ENCODE measurements at places on chromosomes 7 and 10.

DNA sequence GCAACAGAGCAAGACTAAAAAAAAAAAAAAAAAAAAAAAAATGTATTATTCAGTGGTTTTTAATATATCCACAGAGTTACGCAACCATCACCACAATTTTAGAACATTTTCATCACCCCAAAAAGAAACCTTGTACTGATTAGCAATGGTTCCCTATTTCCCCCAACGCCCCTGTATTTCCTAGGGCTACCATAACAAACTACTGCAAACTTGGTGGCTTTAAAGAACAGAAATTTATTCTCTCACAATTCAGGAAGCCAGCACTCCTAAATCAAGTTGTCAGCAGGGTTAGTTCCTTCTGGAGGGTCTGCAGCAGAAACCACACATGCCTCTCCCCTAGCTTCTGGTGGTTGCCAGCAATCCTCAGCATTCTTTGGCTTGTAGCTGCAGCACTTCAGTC is 5.9 kb upstream of the NUP42 start:
- no peak for DNase-seq

- DNase-seq: no peak
Measured at GRCh38 chr10:88309365-88309764, 273.8 kb downstream of the RNLS start.

GRCh38 chr7:134512271-134512670 is 15.1 kb upstream of the AKR1B10 start:
- no peak for DNase-seq

DNA sequence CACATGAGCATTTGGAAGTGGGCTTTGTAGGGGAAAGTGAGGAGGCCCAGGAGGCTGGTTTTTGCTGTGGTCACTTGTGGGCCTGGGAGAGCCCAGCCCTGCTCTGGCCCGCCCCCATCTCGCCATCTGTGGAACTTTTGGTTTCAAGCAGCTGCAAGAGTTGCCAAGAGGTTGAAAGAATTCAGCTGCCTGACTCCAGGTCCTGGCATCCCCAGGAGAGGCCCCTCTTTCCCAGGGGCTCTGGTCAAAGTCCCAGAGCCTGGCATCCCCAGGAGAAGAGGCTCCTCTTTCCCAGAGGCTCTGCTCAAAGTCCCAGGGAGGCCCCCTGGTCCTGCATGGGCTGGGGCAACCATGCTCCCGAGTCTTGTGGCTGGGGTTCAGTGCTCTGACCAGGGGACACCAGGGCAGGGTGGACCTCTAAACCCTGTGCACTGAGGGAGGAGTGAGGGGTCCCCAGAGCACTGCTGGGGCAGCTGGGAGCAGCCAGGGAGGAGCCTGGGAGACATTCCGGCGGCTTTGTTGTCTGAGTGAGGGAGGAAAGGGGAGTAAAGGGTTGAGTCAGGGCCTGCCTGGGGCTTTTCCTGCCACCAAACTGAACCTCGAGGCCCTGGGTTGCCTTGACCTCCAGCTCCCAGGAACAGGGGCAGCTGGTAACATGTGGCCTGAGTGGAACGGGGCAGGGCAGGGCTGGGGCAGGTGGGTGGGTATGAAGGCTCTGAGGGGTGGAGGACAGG is 27.7 kb upstream of the CSGALNACT2 start:
- no peak for DNase-seq

DNA sequence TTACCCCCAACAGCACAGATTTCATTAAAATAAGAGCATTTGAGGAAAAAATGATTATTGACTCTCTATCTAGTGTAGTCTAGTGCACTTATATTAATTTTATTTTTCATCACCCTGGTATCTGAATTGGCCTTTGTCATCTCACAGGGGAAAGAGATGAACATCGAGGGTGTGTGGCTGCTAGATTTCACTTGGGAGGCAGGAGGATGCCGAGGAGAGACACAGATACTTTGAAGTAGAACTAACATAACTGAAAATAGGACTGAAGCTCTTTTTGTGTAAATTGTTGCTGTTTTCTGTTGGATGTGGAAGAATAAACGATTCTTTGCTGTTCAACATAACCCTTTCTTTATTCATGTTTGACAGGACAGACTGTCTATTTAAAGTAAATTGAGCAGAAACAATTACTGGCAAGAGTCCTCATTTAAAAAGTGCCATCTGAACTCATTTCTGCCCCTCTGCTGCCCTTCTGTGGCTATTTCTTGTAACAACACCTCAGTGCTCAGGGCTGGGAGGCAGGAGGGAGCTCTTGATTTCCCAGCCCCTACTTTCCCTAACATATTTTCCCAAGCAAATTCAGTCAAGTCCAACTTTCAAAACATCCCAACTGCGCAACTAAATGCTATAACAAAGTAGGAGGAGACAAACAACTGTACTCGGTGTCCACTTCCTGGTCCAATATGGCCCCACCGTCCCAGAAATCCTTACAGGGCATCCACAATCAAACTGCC is 15.6 kb downstream of the LYZL1 start:
- DNase-seq: no peak

DNA sequence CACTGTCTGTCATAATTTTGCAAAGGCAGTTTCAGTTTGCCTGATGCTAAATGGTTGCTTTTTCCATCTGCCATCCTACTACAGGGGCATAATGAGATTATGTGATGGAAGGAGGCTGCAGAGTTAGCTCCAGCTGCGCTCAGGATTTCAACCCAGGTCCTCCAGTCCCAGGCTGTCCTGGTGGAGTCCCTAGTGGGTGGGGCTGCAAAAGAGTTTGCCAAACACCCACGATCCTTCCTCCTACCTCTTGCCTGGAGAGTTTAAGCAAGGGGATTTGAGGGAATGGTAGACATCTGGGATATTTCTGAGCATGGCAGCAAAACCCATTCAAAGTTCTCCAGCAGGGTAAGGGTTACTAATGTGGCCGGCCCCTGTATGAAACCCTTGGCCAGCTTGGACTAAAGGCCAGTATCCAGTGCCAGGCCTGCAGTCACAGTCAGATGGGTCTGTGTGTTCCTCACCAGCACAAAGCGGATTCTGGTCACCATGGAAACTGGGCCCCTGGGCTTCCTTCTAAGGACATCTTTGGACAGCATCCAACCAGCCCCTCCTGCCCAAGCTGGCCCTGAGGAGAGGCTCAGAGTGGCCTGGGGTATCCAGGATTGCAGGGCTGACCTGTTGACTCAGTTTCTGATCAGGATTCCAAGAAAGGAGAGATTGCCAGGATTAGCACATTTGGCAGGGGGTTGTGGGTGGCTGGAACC is 42.7 kb upstream of the CHST3 start:
- DNase-seq: no peak

- peak; percentile 35 for DNase-seq
Measured at GRCh38 chr10:74213571-74214162, 62.6 kb downstream of the ADK start.

DNA sequence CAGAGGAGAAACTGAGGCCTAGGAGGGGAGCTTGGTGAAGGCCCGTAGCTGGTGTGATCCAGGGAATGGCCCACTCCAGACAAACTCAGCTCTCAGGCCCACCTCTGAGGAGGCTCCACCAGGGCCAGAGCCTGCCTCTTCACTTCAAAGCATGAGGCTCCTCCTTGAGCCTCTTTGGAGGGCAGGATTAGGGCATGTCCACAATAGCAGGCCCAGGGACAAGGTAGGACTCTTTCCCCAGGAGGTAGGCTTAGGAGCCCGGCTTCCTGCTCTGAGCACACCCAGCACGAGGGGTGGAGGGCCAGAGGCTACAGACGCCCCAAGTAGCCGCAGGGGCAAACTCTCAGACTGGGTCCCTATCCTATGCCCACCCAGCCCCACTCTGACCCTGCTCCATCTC is 164.6 kb upstream of the ZMIZ1 start:
- no peak for DNase-seq

GRCh38 chr7:26198781-26199169 is 1.8 kb downstream of the HNRNPA2B1 start:
- no peak for DNase-seq

- DNase-seq: no peak
Measured at GRCh38 chr10:14534152-14534551, 203.4 kb upstream of the FRMD4A start.

GRCh38 chr10:61411706-61412105 is 41.5 kb downstream of the TMEM26 start:
- DNase-seq: no peak

DNA sequence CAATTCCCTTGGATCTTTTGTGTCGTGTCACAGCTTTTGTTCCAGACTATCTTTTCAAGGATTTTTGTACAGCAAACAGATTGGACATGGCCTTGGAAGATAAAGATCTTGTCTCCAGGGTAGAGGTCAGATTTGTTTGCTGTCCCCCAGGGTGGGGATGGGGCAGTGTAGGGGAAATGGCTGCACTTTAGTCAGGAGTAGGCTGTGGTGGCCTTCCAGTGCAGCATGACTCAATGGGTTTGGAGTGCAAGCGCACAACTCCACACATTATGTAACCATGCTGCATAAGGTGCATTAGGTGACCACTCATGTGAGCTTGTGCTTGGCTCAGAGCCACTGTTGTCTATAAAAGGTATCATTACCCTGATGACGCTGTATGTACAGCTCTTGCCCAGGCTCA is 23.9 kb upstream of the ADAMTS14 start:
- DNase-seq: no peak

DNA sequence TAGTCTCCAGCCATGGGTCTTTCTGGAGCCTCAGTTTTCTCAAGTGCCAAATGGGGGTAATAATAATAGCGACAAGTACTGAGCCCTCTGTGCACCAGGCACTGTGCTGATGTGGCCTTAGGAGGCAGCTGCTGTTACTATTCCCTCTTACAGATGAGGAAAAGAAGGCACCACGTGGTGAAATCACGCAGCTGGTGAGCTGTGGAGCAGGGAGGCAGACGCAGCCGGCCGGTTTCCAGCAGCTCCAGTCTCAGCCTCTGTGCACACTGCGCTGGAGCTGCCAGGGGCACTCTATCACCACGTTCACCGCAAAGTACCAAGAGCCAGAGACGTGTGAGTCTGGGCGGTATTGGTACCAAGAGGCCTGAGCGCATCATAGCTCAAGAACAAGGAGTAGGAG is 9.6 kb downstream of the PYROXD2 start:
- no peak for DNase-seq

DNA sequence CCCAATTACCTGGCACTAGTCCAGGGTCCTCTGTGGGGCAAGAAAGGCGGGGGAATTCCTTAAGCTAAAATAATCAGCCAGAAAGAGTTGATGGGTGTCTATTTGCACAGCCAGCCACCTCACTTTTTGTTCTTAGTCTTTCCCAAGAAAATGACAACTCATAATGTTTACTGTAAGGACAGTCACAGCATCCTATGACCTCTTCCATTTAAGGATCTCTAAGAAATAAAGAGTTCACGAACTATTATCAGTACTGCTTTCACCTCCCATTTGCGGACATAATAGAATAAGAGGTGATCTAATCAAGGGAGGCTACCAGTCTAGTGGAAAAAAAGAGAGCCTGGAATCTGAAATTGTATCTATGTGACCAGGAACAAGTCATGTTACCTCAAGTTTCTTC is 72.4 kb upstream of the LRRC17 start:
- no peak for DNase-seq

- DNase-seq: no peak
Measured at GRCh38 chr10:5411941-5412276, 448 bp upstream of the NET1 start.

DNA sequence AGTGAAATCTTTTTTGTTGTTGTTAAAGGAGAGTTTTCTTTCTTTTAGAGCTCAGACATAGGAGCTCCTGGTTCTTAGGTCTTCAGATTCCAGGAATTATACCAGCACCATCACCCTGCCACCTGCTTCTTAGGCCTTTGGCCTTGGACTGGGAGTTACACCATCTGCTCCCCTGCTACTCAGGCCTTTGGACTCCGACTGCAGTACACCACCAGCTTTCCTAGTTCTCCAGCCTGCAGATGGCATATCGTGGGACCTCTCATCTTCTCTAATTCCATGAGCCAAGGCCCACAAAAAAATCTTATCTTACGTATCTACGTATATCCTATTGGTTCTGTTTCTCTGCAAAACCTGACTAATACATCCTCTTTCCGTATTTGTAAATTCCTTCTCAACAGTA is 5.1 kb upstream of the TACC2 start:
- no peak for DNase-seq

DNA sequence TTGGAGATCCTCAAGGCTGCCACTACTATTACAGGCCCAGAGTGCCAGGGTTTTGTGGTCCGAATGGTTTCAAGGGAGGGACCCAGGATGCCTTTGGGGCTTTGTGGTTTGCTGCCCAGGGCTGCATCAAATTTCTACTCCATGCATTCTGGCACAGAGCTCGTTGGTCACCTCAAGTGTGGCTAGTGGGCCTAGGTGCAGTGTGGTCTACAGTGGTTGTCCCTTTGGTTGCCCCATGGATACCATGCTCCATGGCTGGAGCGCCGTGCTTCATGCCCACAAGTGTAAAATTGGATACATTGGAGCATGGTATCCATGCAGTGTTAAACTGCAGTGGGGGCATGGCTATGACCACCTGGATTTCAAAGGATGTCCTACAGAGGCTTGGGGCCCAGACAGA is 5.4 kb upstream of the PRF1 start:
- no peak for DNase-seq

DNA sequence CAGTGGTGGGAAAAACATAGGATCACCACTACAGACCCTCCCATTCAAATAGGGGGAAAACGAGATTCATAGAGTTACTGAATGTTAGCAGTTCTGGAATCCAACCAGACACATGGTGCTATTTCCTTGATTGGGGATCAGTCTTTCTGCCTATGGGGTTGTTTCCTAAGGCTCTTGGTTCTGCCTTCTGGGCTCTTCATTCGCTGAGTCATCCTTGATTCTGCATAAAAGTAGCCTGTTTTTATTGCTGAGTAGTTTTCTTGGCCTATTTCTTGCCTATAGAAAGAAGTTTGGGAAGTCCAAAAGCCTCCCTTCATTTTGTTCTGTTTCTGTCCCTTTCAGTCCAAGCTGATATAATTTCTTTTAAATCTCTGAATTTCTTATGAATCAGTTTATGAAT is 99.3 kb upstream of the OIT3 start:
- no peak for DNase-seq

- DNase-seq: no peak
Measured at GRCh38 chr10:30825495-30825894, 195.9 kb upstream of the LYZL2 start.

DNA sequence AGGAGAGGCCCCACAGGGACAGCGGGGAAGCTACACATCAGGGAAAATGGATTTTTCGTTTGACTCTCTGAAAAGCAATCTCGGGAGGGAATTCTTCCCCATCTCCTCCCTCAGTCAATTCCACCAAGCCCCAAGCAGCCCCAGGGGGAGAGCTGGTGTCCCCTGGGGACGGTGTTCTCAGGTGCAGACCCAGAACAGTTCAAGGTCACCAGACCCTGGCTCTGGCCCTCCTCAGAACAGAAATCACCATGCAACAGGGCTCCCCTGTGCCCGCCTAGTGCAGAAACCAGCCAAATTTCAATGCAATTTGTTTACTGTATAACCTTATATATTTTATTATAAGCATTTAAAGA is 34.1 kb downstream of the GSDME start:
- DNase-seq: no peak

DNA sequence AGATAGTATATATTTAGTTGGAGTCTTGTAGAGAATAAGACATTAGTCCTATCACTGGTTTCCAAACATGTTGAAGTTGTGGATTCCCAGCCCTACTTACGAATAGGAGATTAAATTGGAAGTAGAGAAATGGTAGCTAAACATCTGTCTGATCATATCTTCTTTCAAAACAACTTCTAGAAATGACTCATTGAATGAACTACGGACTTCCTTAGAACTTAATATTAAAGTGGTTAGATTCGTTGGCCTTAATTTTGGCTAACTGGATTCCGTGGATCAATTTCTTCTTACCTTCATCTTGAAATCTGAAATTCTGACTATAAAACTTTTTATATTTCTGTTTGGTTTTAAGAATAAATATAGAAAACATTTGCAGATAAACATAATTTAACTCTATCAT is 3.4 kb downstream of the PHF14 start:
- DNase-seq: no peak

- no peak for DNase-seq
Measured at GRCh38 chr7:106369352-106369751, 84.6 kb upstream of the NAMPT start.
